ENCODE measurements at places on chromosomes 5 and 9. TPM values are rescaled to one million over a fixed set of nuclear protein-coding genes. Genes with fewer than 3 reads are reported as not detected.
A peak's percentile ranks its signal among the peaks of the same experiment; 100 is the strongest.

CNOT8 gene
- total RNA-seq: 19.8 TPM

DNA sequence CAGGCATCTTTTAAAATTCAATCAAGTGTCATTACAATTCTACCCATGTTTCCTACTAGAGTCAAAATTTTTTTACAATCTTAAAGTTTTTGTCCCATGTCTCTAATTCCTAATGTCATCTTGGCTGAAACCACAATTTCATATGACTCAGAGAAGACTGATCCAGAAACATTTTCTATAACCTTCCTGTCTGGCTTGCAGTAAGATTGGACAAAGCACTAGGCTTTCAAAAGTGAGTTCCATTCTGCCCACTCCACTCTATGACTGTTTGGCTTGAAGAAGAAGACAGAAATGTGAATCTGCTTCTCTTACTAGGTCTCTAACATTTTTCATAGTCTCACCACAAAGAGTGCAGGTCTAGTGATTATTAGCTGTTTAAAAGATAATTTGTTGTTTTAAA, 88.8 kb downstream of the NR3C1 start:
- DNase-seq: no peak

DNA sequence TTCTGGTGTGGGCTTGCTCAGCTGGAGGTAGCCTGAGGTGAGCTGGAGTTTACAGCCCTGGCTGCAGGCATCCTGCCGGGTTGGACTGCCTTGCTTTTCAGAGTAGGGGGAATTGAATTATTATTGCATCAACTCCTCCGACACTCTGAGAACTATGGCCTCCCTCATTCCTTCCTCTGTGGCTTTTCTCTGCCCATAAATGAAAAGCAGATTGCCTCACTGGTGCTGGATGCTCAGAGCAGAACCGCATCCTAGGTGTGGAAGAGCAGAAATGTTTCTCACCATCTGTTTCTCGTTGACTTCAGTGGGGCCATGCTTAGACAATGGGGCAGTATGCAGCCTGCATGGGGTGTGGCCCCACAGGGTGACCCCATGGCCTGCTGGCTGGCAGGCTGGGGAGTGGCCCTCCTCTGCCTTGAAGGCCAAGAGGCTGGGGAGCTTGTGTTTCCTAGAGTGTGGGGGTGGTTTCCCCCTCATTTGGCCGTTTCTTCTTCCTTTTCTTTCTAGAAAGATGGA, 27.3 kb upstream of the TGFBI start:
- no peak for DNase-seq

DNA sequence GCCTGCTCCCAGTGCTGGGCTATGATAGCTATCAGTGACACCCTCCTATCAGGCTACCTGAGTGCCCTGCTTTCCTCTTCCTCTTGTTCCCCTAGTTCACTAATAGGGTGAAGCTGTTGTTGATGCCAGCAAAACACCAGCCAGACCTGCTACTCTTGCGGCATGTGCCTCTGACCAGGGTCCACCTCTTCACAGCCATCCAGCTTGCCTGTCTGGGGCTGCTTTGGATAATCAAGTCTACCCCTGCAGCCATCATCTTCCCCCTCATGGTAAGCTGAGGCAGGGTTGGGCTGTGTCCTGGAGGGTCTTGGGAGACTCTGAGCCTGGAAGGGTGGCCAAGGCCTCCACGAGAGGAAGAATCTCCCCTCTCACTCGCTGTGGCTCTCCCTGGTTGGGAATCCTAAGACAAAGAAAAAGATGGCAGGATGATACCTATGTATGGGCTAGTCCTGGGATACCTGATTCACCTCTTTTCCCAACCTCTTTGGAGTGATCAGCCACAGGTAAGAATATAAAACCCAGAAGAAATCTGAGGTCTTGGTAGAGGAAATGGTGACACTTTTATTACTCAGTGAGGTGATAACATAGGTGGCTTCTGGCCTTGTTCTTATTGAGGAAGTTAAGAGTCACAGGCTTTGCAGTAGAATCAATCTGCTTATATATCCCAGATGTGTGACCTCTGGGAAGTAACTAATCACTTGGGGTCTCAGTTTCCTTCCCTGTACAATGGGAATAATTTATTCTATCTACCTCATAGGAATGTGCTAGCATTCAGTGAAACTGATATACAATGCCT, 11.6 kb downstream of the SLC4A9 start:
- DNase-seq: no peak

GRCh38 chr5:24644761-24645160, at the start of gene CDH10:
Gene CDH10 (minus strand): TSS chr5:24644978. CDS start chr5:24593490, 51,488 bp downstream.
- DNase-seq: no peak

GRCh38 chr5:40021007-40021406, 596.2 kb upstream of the DAB2 start:
- DNase-seq: no peak

- DNase-seq: no peak
Observed at GRCh38 chr5:174295702-174296436, 250.4 kb downstream of the NSG2 start.

DNA sequence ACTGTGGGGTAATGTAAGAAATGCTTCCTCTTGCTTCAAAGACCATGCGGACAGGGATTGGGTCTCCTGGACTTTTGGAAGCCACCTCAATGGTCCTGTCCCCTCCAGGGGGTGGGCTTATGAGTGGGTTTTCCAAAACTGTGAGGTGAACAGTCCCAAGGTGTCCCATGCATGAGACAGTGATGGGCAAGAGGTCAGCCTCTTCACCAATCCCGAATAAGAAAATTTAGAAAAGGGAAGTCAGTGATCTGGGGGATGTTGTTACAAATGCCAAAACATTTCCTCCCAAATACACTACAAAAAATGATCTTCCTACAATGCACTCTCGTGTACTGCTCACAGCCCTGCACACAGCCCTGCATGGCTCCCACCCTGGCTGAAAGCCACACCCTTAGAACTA, 215.7 kb upstream of the TBC1D2 start:
- no peak for DNase-seq

PTPN3 gene
- total RNA-seq: 19.5 TPM

FOXD4L5 gene
- not detected for total RNA-seq

LRRC70 gene
- total RNA-seq: 4.7 TPM

NFIB gene
- total RNA-seq: 65.9 TPM

- DNase-seq: no peak
Observed at GRCh38 chr5:16983972-16984371, 47.9 kb upstream of the MYO10 start.

BHMT2 gene
- total RNA-seq: 1.6 TPM

- DNase-seq: no peak
Observed at GRCh38 chr5:143691945-143692290, 120.0 kb upstream of the HMHB1 start.

- DNase-seq: peak; percentile 87
Observed at GRCh38 chr9:137488327-137488653, 29.2 kb upstream of the NSMF start.

DBH gene
- not detected for total RNA-seq

DNA sequence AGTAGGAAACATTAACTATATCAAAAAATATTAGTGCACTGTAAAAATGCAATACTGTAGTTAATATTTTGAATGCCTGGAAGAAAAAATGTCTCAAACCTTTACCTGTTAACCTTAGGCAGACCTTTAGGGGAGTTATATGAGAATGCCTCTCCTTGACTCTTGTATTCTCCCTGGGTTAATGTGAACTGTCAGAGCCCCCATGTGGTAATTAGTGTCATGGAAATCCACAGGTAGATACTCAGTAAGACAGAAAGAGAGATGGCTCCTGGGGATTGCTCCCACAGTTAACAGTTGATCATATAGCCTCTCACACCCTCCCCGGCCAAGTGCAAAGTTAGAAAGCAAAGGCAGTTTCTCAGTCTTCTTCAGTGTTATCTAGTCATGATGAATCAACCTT, 742.8 kb downstream of the NR2F1-AS1 start:
- no peak for DNase-seq

EIF4EBP3 gene
- 7.3 TPM for total RNA-seq

DNA sequence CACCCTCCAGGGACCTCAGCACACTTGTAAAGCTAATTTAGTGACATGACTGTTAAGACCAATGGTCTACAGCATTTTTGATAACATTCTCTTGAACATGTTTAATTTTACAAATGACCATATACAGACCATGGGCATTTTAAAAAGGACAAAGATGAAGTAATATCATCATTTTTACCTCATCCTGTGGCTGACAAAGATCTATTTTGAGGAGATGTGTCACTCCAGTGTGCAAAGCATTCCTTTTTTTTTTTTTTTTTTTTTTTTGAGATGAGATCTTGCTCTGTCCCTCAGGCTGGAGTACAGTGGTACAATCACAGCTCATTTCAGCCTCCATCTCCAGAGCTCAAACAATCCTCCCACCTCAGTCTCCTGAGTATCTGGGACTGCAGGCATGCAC, 118.2 kb upstream of the TBC1D2 start:
- DNase-seq: no peak

DNA sequence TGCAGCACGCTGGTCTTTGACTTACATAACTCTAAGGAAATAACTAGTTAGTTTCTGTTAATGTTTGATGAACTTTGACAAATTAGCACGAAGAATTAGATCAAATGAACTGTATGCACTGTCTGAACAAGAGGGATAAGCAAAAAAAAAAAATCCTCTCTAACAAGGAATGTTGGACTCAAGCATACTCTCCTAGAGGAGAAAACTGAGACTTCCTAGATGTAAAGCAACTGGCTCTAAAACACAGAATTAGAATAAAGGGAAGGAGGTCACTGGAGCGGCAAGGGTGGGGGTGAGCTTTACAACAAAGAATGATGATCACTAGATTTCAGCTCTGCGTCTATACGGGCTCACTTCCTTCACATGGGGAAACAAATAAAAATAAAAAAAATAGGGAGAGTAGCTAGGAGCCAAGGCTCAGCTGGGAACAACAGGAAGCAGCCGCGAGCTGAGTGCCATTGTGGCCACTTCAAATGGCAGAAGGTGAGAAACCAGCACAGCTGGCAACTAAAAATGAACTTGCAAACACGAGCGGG, 48.7 kb upstream of the CEMIP2 start:
- peak; percentile 15 for DNase-seq

DNA sequence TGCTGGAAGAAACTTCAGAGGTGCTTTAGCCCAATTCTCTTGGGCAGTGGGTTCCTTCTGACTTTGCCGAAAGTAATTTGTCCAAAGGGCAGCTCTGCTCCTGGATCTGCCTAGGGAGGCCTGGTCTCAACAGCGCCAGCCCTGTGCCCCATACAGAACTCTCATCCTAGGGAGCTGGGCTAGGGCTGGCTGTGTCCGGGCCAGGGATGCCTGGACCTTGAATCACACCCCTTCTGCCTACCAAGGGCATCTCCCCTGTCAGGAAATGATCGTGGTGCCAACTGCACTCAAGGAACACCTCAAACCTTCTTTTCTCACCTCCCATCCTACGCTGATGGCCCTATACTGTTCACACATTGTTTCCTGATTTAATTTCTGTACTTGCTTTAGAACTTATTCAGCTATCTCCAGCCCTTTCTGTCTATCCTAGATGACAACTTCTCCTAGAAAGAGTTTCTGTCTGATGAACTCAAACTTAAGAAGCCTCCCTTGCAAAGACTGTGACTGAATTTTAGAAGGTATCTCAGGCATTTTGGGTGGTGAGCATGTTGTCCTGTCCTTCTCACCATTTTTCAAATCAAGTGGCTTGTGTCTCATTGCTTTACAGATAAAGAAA, 37.4 kb upstream of the NFIB start:
- DNase-seq: no peak

LCN2 gene
- total RNA-seq: 4.9 TPM

DNA sequence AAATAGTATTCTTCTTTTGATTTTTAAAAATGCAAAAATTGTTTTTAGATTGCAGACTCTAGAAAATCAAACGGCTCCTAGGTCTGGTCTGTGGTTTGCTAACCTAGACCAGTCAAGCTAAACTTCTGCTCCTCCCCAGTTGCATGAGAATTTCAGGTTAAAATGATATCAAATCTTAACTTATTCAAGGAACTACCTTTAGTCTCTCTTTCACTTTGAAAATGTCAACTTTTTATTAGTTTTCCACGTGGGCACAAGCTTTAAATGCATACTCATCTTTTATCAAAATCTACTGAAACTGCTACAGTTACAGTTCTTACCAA, 8.8 kb downstream of the CAMK4 start:
- DNase-seq: no peak

DNA sequence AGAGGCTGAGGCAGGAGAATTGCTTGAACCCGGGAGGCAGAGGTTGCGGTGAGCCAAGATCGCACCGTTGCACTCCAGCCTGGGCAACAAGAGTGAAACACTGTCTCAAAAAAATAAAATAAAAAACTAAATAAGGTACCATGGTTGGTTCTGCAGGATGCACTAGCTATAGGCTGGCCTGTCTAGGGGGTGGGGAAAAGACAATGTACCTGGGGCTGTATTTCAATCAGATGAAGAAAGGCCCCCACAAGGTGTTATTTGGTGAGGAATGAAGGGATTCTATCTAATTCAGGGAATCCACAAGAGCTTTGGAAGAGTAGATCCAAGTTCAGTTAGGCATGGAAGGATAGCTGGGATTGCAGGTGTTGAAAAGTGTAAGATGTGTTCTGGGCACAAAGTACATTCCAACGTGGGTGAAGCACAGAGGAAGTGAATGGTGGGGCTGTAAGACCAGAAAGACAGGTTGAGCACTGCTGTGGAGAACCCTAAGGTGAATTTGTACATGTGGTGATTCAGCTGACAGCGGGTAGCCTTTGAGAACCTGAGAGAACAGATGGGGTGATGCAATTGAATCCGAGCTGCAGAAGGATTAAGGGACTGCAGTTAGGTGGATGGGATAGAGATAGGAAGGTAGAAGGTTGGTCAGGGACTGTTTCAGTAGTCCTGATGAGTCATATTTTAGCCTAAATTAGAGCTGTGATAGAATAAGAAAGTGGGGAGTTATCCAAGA, 71.8 kb downstream of the CAST start:
- no peak for DNase-seq

CNTFR gene
- 16.8 TPM for total RNA-seq

F2RL2 gene
- total RNA-seq: not detected

TLR4 gene
- 7.6 TPM for total RNA-seq

DNA sequence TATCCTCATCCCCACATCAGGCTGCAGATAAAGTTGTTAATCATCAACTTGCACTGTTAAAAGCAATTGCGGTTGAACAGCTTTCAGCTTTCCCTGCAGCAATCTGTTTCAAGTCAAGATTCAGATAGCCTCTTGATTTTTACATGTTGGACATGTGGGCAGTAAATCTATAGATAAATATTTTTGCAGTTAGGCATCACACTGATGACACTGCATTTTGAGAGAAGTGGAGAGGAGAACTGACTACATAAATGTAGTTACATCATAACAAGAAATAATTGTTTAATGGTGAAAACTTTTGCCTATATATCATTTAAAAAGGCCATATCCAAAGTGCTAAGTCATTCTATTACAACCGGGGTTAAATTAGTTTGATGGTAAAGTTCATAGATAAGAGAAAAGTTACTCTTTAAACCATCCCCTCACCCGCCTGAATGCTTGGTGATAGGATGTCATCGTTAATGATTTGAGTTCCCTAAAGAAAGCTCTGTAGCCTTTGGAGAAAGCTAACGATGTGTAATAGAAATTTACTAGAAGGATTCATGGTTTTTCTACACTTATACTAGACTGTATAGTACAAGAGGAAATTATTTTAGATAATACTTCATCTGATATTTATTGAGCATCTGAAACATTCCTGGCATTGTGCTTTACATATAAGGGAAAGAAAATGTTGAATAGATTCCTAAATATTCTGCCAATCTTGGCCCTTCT, 30.8 kb upstream of the ALDH1A1 start:
- DNase-seq: no peak
